ENCODE measurements at places on chromosomes 11 and 22.
A peak's percentile ranks its signal among the peaks of the same experiment; 100 is the strongest.

DNA sequence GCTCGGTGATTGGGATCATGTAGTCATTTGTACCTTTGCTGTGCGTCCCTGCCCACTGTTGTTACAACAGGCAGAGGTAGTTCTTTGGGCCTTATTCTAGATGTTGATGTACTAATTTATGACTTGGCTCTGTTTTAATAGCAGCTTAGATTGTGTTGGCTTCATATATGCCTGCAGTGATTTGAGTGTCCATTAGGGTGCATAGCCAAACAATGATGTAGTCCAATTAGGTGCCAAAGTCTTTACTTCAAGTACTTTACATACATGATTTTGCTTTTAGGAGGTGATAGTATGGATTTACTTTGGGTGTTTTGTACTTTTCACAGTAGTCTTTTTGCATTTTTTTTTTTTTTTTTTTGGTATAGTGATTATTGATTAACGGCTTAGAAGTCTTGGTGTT lies 46.4 kb downstream of the PPP6R3 start:
- no peak for DNase-seq

GRCh38 chr11:27440090-27440489 lies 32.5 kb downstream of the LGR4 start:
- no peak for DNase-seq

GRCh38 chr22:17159504-17159951 lies 451 bp upstream of the HDHD5 start:
- DNase-seq = no peak

DNA sequence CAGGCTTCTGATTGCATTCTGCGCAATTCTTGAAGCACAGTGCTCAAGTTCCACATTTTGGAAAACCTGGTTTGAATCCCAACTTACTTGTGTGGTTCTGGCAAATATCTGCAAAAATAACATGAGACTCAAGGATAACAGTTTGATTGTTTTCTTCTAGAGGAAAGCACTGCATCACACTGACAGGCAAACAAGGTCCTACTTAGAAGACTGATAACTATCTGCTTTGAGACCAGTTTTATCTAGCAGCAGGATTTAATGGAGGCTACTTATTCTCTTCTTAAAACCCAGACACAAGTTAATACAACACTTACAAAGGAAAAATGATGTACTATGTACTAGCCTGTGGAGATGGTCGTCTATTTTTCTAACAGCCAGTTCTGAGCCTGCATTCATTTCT lies 41.4 kb downstream of the RIC3 start:
- no peak for DNase-seq

DNA sequence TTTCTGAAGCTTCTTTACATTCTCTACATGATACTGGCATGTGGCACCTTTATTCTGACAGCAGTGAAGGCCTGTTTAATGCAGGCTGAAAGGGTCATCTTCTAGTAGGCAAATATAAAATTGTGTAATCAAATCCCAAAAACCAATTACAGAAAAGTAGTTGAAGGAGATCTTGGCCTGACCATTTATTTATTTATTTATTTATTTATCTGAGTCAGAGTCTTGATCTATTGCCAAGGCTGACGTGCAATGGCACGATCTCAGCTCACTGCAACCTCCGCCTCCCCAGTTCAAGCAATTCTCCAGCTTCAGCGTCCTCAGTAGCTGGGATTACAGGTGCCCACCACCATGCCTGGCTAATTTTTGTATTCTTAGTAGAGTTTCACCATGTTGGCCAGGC lies 22.7 kb upstream of the CECR2 start:
- DNase-seq = no peak

GRCh38 chr22:31818481-31819392 lies 64.9 kb downstream of the DEPDC5 start:
- DNase-seq = no peak

DNA sequence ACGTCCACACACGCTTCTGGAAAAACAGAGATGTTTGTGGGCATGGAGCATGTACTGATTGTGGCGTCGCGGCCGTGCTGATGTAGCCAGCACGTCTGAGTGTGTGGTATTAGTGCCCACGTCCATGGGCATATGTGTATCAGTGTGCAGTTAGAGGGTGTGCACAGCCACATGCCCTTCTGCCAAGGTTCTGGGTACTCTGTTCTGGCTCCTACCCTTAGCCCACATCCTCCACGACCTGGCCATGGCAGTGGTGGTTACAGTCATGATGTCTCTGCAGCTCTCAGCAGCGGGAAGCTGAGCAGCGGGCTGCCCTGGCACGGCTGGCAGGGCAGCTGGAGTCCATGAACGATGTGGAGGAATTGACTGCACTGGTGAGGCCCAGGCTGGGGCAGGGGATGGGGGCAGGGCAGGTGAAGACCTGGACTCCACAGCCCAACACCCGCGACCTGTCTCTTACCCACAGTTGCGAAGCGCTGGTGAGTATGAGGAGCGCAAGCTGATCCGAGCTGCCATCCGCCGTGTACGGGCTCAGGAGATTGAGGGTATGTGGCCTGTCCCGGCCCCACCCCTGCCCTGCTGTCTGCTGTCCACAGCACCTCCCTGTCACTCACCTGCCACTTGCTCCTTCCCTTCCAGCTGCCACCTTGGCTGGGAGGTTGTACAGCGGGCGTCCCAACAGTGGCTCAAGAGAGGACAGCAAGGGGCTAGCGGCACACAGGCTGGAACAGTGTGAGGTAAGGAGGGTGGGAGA lies 7.3 kb downstream of the SMTN start:
- peak; percentile 5 for DNase-seq

DNA sequence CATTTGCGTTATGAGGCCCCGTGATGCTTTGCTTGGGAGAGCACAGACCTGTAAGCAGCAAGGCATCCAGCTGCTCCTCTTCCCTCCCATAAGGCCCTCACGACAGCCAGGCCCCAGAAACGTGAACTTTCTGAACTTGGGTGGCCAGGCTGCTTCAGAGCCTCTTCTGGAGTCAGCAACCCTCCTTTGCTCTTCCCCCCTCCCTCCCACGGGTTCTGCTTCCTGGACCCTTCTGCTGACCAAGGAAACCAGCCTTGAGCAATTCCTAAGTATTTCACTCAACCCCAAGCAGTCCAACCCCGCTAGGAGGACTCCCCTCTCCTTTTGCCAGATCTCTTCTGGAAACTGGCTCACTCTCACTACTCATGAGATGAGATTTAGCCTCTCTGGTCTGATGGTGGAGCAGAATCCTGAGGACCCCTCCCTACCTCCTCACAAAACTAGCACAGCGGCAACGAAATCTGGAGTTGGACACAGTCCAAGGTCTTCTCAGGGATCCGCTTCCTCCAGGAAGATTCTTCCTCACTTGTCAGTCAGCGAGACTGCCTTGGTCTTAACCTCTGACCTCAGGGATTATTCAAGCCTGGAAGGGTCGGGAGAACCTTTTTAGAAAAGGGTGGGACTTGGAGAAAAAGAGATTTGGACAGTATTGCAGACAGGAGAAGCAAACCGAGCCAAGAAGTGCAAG lies 86.2 kb downstream of the UBASH3B start:
- DNase-seq = no peak

GRCh38 chr22:44107340-44107739 lies 73.4 kb upstream of the PARVG start:
- DNase-seq = no peak

GRCh38 chr11:131463649-131464425 lies 93.4 kb downstream of the NTM start:
- DNase-seq = no peak

DNA sequence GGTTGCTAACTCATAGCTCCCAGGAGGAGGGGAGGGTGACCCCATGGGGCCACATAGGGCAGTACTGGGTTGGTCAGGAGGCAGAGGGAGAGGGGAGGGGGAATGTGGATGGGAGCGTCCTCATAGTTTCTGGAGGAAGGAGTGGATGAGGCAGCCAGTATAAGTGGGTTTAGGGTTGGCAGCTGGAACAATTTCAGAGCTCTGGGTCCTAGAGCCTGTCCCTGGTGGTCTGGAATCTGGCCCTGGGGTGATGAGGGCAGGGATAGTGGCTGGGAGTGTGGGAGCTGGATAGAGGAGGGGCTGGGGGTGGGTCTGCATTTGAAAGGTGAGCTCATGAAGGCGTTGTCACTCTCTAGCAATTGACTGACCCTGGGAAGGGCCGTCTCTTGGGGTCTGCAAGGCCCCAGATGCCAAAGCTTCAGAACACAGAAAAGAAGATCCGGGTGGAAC lies 5.3 kb upstream of the MRGPRG start:
- DNase-seq = peak; percentile 44

Measured in SK-N-SH (cell line).